Endothelial cell of umbilical vein (primary cell): ENCODE measurements at places on chromosomes 2 and 18. TPM values are rescaled to one million over a fixed set of nuclear protein-coding genes. Genes with fewer than 3 reads are reported as not detected.

CABYR gene
- 8.9 and 11.4 TPM in 2 replicates for total RNA-seq

HMSD gene
- total RNA-seq, result not detected in 2 replicates

IAH1 gene
- 39.9 and 44.0 TPM in 2 replicates for total RNA-seq

CAVIN2 gene
- 171 and 202 TPM in 2 replicates for total RNA-seq

DNA sequence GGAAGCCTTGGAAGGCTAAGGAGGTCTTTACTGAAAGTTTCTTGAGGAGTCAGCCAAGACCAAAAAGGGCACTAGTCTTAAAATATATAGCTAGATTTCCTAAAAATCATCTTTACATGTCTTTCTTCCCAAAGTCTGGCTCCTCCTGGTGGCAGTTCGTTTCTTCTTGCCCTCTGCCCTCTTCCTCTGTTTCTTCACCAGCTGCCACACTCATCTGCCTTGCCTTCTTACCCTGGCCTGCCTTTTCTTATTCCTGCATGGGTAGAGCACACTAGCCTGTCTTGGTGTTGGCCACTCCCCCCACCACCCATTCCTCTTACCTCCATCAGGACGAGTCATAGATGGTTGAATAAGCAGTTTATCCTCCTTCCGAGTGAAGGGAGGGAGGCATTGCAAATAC lies 129.8 kb downstream of the RAPGEF4 start:
- H3K4me1 ChIP-seq, result peaks cover 8% of the 10 kb centered on the region
- H3K27ac ChIP-seq, result no peak overlapping the region
- H3K4me3 ChIP-seq, result no peak overlapping the region
- H3K27me3 ChIP-seq, result no peaks in the 10 kb centered on the region
- no peak for DNase-seq

DNA sequence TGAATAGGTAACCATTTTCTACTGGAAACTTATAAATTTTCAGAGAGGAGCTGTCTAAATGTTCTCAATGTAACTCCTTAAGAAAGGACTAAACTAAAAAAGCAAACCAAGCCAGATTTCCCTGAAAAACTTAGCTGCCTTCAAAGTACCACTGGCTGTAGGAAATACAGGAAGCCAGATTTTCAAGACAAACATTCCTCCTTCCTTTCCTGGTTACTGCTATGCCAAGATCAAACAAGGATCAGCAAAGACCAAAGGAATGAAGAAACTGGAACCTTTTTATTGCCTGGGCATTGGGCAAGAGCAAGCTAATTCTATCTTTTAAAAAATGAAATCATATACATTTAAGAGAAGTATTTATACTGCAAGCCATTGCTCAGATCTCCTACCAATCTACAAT lies 212.7 kb downstream of the DYM start:
- H3K27me3 ChIP-seq, result no peaks in the 10 kb centered on the region
- no peak overlapping the region for H3K27ac ChIP-seq
- no peak overlapping the region for H3K4me3 ChIP-seq
- peaks cover 3% of the 10 kb centered on the region for H3K36me3 ChIP-seq

- no peaks in the 10 kb centered on the region for H3K4me1 ChIP-seq
- no peaks in the 10 kb centered on the region for H3K36me3 ChIP-seq
- no peak overlapping the region for H3K27ac ChIP-seq
- no peak for DNase-seq
- no peak overlapping the region for H3K4me3 ChIP-seq
Observed at GRCh38 chr2:79717364-79718007, 204.6 kb downstream of the CTNNA2 start.

DNA sequence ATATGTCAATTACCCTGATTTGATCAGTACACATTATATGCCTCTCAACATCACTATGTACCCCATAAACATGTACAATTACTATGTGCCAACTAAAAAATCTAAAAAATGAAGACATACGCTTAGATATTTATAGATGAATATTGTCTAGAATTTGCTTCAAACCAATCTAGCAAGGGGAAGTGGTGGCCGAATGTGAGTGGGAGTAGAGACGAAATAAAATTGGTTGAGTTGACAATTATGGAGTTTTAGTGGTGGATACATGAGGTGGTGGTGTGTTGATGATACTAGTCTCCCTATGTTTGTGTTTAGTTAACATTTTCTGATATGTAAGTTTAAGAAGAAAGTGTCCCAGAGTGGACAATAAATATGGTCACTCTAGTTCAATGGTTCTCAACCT lies 49.0 kb downstream of the SDC1 start:
- no peaks in the 10 kb centered on the region for H3K36me3 ChIP-seq
- H3K27ac ChIP-seq, result no peak overlapping the region
- no peaks in the 10 kb centered on the region for H3K27me3 ChIP-seq
- H3K4me3 ChIP-seq, result no peak overlapping the region

GRCh38 chr2:195390686-195391321 lies 266.2 kb upstream of the SLC39A10 start:
- no peaks in the 10 kb centered on the region for H3K36me3 ChIP-seq
- DNase-seq, result no peak
- no peaks in the 10 kb centered on the region for H3K4me1 ChIP-seq
- H3K27ac ChIP-seq, result no peak overlapping the region
- no peaks in the 10 kb centered on the region for H3K27me3 ChIP-seq

- no peaks in the 10 kb centered on the region for H3K36me3 ChIP-seq
- H3K27me3 ChIP-seq, result no peaks in the 10 kb centered on the region
- no peaks in the 10 kb centered on the region for H3K4me1 ChIP-seq
- H3K27ac ChIP-seq, result no peak overlapping the region
- no peak for DNase-seq
Observed at GRCh38 chr2:123693836-123694235, 331.3 kb upstream of the CNTNAP5 start.

DNA sequence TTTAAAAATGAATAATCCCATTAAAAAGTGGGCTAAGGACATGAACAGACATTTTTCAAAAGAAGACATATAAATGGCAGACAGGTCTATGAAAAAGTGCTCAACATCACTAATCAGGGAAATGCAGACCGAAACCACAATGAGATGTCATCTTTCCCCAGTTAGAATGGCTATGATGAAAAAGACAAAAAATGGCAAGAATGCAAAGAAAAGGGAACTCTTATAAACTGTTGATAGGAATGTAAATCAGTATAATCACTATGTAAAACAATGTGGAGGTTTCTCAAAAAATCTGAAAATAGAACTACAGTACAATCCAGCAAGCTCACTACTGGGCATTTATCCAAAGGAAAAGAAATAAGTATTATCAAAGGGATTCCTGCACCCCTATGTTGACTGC lies 169.2 kb downstream of the METTL4 start:
- H3K36me3 ChIP-seq, result no peaks in the 10 kb centered on the region
- H3K27ac ChIP-seq, result no peak overlapping the region
- DNase-seq, result no peak
- H3K4me3 ChIP-seq, result no peak overlapping the region
- no peaks in the 10 kb centered on the region for H3K4me1 ChIP-seq

DNA sequence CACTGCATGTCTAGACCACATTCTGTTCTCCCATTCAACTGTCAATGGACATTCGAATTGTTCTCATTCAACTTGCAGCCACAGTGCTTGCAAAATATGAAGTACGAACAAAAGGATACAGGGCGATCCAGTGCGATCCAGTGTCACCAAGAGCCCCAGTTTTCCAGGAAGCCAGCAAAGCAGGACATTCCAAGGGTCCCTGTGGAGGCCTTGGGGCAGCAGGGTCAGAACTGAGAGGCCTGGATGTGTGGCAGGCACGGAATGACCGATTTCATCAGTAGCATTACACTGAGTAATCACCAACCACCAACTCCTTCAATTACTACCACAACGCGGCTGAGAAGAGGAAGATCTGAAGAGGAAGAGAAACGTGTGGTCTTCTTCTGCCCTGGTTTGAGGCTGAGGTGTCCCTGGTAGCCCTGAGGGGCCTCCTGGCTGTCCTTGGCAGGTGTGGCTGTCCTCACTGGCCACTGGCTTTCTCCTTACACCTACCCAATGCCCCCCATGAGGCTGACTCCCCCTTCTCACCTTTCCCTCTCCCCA lies 172.7 kb upstream of the FHL2 start:
- no peaks in the 10 kb centered on the region for H3K36me3 ChIP-seq
- no peak overlapping the region for H3K4me3 ChIP-seq
- H3K27ac ChIP-seq, result no peak overlapping the region
- no peak for DNase-seq
- H3K4me1 ChIP-seq, result no peaks in the 10 kb centered on the region

DNA sequence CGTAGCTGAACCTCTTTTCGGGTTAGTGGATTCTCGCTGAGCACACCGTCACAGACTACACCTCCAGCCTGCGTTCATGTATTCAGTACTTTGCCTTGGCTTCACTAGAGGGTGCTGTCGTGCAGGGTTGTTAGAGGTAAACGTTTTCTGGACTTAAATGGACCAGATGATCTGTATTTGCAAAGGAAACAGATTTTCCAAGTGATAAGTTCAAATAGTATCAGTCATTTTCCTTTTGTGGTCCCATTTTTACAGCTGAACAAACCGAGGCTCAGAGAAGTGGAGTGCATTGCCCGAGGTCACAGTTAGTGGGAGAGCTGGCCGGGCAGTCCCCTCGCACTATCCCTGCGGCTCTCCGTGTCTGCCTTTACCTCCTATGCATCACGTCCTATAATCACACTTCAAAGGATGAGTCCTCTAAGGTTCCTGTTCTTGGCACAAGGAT lies 125.9 kb downstream of the MAP4K4 start:
- peak; percentile 79 for DNase-seq
- H3K27me3 ChIP-seq, result no peaks in the 10 kb centered on the region
- H3K4me3 ChIP-seq, result no peak overlapping the region
- H3K27ac ChIP-seq, result peak overlapping the region; percentile 30

DNA sequence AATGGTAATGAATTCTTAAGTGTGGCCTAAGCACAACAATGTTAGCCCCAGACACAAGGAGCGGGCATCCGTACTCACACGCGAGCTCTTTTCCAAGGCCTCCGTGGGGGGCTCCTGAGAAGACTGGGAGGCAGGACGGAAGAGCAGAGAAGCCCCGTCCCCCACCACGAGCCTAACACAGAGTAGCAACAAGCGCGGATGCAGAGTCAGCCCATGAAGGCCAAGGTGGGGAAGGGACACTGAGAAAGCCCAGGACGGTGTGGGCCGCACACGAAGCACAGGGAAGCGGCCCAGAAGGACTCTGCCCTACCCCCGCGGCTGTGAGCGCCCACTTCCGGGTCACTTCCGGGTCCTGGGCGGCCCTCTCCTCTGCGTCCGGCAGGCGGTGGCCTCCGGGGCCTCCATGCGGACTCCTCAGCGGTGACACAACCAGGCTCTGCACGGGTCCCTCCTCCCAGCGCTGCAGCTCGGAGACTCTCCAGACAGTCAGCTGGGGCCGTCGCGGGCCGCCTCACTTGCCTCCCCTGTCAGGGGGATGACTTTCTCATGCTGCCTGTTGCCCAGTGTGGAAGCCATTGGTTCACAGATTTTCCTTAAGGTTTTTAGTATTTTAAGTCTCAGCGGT lies 151.5 kb downstream of the MTCL1 start:
- no peaks in the 10 kb centered on the region for H3K36me3 ChIP-seq
- H3K4me3 ChIP-seq, result no peak overlapping the region
- DNase-seq, result no peak

DNA sequence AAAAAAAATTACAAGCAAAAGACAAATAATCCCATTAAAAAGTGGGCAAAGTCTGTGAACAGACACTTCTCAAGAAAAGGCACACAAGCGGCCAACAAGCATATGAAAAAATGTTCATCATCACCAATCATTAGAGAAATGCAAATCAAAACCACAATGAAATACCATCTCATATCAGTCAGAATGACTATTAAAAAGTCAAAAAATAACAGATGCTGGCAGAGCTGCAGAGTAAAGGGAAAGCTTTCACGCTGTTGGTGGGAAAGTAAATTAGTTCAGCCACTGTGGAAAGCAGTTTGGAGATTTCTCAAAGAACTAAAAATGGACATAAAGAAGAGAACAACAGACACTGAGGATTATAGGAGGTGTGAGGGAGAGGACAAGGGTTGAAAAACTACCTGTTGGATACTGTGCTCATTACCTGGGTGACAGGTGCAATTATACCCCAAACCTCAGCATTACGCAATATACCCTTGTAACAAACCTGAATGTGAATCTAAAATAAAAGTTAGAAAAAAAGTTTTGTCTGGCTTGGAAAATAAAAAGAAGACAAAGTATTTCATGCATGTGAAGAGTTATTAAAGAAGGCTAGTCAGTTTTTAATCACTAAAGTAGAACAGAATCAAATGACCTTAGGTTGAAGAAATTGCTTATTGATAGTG lies 8.7 kb upstream of the ACSL3 start:
- DNase-seq, result no peak
- no peak overlapping the region for H3K4me3 ChIP-seq
- H3K4me1 ChIP-seq, result peaks cover 3% of the 10 kb centered on the region
- H3K27ac ChIP-seq, result no peak overlapping the region

DNA sequence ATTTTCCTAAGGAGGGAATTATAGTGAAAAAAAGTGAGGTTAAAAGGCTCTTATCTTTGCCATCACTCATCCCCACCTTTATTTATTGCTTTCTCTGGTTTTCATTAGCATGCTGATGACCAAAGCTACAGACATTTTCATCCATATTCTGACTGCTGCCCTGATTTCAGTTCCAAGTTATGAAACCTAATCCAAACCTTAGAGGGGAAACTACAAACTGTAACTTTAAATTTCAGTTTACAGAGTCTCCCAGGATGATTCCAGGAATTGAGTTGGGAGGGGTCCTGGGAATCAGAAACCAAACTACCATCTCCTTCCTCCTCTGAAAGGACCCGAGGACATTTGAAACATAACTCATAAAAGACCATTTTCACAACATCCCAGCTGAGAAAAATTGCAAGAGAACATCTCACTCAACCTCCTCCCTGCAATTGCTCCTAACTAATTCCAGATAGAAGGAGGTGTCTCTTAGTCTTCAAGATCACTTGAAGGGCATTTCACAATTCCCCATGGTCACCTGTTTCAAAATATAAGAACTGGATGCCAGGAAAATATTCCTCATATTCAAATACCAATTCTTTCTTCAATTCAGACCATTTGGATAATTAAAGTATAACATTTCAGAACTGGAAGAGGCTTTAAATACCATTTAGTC lies 520.6 kb downstream of the TNS1 start:
- no peaks in the 10 kb centered on the region for H3K36me3 ChIP-seq
- no peak overlapping the region for H3K27ac ChIP-seq
- DNase-seq, result no peak
- no peaks in the 10 kb centered on the region for H3K27me3 ChIP-seq
- no peak overlapping the region for H3K4me3 ChIP-seq

DNA sequence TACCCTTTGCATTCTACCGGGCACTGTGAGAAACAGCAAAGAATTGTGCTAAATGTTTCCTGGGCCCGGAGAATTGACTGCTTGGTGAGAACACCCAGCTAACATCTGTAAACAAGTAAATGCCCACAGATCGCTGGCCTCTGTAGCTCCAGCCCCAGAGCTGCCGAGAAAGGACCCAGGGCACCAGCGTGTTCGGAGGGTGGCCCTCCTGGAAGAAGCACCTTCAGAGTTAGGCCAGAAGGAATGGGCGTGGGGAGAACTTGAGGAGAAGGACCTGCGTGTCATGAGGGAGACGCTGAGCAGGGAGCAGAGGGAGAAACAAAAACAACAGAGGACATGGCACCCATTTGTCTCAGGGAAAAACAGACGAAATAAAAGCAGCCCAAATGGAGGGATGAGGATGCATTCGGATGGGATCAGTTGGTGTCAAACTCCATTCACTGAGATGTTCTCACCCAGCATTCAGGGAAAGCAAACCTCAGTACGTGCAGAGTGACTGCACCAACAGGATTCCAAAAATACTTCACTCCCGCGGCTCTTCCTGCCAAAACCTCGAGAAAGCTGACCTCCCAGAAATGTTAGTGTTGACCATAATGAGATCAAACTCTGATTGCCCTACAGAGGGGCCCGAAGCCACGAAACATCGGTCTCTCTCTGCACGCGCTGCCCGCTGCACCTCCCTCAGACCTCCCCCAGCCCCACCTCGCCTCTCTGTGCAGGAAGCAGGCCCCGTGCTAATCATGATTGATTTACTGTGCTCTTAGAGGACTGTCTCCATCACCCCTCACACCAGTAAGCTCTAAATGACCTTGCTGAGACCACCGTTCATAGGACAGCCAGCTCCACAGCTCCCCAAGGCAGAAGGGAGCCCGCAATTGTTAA lies 376.3 kb upstream of the SALL3 start:
- H3K4me3 ChIP-seq, result no peak overlapping the region
- H3K4me1 ChIP-seq, result no peaks in the 10 kb centered on the region
- H3K36me3 ChIP-seq, result no peaks in the 10 kb centered on the region
- DNase-seq, result no peak
